ENCODE measurements at places on chromosomes 7 and 10.
A peak's percentile ranks its signal among the peaks of the same experiment; 100 is the strongest.

GRCh38 chr10:971150-971542 is 17.1 kb upstream of the GTPBP4 start:
- DNase-seq: no peak

DNA sequence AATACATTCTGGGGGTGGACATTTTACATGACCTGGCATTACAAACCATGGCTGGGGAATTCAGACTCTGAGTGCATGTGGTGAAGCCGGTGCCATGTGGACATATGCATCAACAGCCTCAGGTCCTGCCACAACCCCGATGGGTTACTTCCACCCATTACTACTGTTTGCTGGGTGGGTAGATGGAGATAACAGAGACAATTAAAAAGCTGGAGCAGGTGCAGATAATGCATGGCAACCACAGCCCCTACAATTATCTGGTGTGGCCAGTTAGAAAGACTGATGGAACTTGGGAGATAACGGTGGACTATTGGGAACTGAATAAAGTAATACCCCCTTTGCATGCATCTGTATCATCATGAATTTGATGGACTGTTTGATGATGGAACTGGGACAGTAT is 21.6 kb upstream of the ADAMTS14 start:
- DNase-seq: no peak

DNA sequence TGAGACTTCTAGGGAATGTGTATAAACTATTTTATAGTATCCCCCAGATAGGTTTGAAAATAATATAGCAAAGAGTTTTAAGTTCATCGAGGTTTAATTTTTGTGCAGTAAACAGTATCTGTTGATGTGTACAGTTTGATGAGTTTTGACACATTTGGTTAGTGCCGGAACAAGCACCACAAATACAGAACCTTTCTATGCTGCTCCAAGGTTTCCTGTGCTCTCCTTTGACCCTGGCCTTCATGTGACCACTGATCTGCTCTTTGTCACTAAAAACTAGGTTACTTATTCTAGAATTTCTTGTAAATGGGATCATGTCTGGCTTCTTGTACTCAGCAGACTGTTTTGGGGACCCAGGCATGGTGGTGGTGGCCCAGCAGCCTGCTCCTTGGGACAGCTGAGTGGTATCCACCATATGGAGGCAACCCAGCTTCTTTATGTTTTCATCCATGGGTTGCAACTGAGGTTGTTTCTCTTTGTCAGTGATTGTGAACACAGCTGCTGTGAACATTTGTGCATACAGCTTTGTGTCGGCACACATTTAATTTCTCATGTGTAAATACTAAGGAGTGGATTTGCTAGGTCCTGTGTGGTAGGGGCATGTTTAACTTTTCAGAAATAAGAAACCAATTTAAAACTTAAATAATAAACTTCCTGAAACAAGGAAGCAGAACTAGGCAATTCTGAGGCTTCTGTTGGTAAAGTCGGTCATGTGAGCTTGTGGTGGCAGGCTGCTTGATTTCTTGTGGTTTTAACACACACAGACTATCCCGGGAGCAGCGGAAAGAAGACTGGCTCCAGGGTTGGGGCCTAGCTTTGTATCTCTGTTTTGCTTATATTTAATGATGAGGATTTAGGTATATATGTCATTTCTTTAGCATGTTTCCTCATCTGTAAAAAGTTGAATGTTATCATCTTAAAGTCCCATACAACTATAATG is 219.4 kb downstream of the ABCA13 start:
- DNase-seq: no peak

GRCh38 chr10:5599613-5600520 is 66.5 kb downstream of the ASB13 start:
- DNase-seq: no peak

DNA sequence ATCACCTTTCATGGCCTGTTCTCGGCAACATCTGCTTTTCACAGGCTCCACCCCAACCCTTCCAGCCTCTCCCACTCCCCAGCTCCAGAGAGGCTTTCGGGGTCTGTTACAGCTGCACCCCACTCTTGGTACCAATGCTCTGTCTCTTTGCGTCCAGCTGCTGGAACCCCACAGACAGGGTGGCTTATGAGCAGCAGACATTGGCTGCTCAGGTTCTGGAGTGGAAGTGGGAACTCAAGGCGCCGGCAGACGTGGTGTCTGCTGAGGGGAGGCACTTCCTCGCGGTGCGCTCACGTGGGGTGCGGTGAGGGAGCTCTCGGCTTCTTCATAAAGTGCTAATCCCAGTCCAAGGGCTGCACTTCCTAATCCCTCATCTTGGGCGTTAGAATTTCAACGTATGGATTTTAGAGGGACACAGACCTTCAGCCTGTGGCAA is 185.7 kb downstream of the ELFN1 start:
- DNase-seq: no peak

DNA sequence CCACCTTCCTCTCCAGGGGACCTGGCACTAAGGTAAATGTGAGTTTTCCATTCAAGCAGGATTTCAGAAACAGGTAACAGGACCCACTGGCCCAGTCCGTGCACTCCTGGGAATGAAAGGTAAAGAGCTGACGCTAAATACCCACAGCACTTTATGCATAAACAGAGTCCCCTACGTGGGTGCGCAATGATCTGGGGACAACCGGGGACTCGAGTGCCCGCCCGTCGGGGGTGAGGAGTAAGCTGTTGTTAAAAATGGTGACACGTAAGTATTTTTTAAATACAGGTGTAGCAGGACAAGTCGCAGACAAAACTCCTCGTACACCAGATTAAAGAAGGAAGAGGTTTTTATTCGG is 47.2 kb upstream of the PPP2R2D start:
- DNase-seq: peak; percentile 63

DNA sequence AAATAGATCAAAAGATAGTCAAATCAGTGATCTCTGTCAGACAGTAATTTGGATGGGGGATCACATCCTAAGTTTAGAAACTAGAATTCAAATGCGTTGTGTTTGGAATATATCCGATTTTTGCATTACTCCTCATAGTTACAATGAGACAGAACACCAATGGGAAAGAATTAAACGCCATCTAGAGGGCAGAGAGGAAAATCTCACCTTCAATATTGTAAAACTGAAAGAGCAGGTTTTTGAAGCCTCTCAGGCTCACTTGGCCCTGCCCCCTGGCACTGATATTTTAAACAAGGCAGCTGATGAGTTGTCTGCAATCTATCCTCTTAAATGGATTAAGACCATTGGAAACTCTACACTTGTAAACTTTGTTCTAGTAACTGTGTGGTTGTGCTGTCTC is 17.7 kb downstream of the FRG2B start:
- no peak for DNase-seq

DNA sequence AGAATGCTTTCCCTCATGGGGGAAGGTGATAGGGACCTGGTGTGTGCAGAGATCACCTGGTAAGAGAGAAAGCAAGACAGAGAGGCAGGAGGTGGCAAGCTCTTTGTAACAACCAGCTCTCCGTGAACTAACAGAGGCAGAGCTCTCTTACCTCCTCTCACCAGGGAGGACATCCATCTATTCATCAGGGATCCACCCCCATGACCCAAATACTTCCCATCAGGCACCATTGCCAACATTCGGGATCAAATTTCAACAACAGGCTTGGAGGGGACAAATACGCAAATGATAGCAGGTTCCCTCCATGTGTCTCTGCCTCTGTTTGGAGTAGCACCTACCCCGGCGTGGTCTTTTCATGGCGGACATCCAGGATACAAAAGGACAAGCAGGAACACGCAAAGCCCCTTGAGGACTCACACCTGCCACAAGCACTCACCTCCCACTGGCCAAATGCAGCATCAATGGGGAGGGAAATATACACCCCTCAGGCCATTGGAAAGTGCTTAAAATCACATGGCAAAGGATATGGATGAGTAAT is 431.2 kb upstream of the AUTS2 start:
- DNase-seq: no peak

DNA sequence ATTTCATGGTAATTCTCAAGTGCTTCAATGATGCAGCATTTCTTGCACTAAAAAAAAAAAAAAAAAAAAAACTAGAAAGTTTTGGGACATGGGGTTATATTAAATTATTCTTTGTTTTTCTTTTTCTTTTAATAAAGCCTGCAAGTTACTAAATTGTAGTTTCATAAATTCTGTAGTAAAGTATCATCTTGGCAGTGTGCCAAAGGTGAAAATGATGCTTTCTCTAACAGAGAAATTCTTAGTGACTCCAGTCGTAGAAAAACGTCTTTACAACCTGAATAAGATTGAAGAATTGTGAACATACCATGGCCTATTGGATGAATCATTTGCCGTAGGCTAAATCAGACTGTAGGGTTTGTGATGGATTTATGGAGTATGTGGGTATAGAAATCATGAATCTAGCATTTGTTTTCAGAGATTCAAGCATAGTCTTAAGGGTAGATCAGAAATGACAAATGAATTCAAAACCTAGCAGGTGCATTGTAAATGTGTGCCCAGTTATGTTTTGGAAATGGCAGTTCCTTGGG is 27.1 kb downstream of the RBM17 start:
- no peak for DNase-seq

GRCh38 chr7:71695186-71695585 is 563.2 kb downstream of the GALNT17 start:
- no peak for DNase-seq

DNA sequence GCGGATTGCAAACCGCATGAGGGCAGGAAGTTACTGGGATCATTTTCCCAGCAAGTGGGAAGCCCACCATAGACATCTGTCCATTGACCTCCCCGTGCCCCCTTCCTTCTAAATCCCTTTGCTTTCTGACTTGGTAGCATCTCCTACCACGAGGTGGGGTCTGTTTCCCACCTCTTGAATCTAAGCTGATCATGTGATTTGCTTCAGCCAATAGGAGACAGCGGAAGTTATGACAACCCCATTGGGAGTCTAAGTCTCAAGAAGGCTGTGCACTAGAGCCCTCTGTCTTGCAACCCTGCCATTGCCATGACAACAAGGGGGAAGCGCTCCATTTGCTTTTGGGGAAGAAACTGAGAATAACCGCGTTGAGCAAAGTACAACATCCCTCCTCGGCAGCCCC is 39.2 kb upstream of the CARD11 start:
- no peak for DNase-seq

DNA sequence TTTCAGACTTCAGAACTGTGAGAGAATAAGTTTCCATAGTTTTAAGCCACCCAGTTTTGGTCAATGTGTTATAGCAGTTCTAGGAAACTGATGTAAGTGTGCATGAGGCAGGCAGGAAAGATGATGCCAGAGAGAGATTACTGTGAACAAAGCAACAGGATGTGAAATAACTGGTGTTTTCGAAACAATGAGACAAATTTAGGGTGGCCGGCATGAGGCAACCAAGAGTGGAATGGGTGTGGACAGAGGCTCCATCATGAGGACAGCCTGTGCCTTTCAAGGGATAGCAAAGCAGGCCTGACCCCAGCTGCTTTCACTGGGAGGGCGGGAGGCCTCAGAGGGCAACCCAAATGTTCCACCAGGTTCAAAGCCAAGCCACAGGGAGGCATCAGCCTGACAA is 67.3 kb upstream of the UCN3 start:
- no peak for DNase-seq

- no peak for DNase-seq
These were observed 70.9 kb upstream of the CCDC71L start for GRCh38 chr7:106731646-106732444.

- DNase-seq: no peak
These were observed 828 bp upstream of the CFAP70 start for GRCh38 chr10:73359492-73359891.

DNA sequence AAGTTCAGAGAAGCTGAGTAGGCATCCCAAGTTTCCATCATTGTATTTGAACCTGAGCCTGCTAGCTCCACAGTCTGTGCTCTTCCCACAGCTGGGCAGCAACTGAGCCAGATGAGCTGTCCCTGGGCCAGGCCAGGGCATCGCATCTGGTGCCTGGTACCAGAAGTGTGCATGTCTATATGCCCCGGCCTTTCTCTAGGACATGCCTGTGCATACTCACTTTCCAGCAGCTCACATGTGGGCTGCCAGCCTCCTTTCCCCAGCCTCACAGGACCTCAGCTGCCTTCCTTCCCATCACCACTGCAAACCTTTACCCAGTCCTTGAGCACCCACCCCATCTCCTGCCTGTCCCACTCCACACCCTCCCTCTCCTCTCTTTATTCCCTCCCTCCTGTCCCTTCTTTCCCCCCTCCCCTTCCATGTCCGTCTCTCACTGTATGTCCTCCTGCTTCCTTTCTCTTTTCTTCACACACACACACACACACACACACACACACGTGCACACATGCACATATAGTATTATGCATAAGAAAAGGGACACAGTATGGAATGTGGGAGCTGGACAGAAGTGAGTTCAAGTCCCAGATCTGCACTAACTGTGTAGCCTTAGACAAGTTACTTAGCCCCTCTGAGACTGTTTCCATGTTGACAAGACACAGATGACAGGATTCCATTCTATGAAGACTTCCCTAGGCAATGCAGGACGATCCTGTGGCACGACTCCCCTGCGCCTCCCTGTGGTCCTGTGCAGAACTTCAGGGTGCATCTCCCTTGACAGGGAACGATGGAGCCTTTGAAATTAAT is 10.9 kb downstream of the CDHR1 start:
- no peak for DNase-seq

DNA sequence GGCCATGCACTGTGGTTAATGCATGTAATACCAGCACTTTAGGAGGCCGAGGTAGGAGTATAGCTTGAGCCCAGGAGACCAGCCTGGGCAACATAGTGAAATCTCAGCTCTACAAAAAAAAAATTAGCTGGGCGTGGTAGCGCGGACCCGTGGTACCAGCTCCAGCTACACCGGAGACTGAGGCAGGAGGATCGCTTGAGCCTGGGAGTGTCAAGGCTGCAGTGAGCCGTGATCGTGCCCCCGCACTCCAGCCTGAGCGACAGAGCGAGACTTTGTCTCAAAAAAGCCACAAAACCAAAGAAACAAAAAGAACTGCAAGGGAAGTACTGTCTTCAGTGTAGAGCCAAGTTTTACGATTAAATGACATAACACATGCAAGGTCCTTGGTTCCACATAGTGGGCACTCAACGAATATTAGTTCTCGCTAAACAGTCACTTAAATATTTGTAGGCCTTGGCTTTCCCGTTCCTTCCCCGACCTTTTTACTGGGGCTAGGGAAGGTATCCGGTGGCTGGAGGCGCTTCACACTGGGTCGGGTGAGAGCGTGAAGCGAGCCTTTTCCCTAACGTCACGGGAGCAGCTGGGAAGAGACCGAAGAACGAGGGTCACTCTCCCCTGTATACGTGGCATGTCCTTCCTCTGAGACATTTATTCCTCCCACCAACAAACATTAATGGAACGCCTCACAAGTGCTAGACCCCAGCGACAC is 993 bp upstream of the SND1 start:
- no peak for DNase-seq

- no peak for DNase-seq
These were observed 306.2 kb downstream of the CCSER2 start for GRCh38 chr10:84634636-84635035.

- no peak for DNase-seq
These were observed 40.2 kb downstream of the CTBP2 start for GRCh38 chr10:125120053-125120710.

- DNase-seq: no peak
These were observed 93.4 kb downstream of the ZNF33B start for GRCh38 chr10:42544945-42545344.

DNA sequence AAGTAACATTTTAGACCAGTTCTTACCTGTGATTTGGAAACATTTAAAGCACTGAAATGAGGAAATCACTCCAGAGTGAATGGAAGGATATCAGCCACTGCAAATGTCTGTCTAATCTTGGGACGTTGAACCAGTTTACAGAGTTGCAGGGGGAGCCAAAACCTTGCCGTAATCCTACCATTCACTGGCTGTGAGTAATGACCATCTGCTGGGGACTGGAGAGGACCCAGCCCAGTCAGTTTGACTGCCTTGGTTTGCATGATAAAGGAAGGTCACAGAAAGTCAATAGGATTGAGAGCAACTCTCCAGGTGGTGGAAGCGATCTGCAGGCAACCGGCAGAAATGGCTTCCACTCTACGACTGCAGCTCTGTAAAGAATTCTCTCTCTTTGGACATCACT is 167.2 kb downstream of the AKR1D1 start:
- no peak for DNase-seq
